NCI-H187 (cell line): ENCODE measurements at places on chromosomes 7 and 10.

- peak; percentile 22 for DNase-seq
Measured at GRCh38 chr10:121886997-121887622, 40.7 kb downstream of the ATE1 start.

- no peak for DNase-seq
Measured at GRCh38 chr10:3785851-3786271, 852 bp upstream of the KLF6 start.

GRCh38 chr7:129530795-129531391 is 28.6 kb downstream of the SMKR1 start:
- DNase-seq, result no peak

DNA sequence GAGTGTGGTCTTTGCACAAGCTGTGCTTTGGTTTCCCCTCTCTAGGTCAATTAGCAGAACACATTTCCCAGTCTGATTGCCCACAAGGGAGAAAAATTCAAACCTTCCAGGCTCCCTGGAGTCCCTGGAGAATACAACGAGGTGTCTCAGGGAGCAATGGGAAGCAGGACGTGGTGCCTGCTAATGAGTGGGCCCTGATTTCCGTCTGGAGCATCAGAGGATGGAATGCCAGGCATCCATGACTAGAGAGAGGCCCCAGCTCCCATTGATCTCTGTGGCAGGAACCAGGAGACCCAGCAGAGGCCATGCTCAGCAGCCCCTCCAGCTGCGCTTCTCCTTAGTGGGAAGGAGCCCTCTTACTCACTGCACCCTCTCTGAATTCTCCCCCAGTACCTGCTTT is 33.2 kb upstream of the TLX1 start:
- no peak for DNase-seq

DNA sequence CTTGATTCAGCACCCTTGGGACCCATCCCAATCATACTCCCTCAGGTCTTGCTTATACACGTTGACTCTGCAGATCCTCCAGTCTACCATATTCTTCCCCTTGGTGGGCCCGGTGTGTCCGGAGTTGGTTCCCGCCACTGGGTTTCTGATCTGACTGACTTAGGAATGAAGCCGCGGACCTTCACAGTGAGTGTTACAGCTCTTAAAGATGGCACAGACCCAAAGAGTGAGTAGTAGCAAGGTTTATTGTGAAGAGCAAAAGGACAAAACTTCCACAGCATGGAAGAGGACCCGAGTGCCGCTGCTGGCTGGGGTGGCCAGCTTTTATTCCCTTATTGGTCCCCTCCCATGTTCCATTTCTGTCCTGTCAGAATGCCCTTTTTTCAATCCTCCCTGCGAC is 5.9 kb upstream of the GDF10 start:
- DNase-seq, result no peak

- no peak for DNase-seq
Measured at GRCh38 chr10:69492091-69492745, 41.0 kb downstream of the TSPAN15 start.

GRCh38 chr10:75677541-75677940 is 246.1 kb downstream of the LRMDA start:
- no peak for DNase-seq

GRCh38 chr10:24417053-24417452 is 208.1 kb downstream of the KIAA1217 start:
- DNase-seq, result no peak

DNA sequence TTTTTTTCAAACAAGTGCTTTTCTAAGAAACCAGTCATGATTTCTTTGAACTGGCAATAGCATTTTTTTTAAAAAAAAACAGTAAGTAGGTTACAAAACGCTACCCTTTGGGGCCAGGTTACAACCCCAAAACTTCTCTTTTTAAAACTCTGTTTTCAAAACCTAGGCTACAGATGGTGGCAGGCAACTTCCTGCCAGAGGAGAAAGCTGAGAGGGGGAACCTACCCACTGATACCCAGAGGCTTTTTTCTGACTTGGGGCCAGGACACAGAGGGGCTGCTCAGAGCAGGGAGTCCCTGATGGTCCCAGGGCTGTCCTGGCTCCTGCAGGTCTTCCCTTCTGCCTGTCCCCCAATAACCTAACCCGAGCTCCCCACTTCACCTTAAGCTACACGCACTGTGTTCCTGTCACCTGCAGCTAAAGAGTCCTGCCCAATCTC is 6.9 kb downstream of the STN1 start:
- no peak for DNase-seq

- DNase-seq, result no peak
Measured at GRCh38 chr7:48473205-48473865, 302.1 kb downstream of the ABCA13 start.

GRCh38 chr7:131943646-131944045 is 387.2 kb upstream of the PODXL start:
- peak; percentile 90 for DNase-seq

DNA sequence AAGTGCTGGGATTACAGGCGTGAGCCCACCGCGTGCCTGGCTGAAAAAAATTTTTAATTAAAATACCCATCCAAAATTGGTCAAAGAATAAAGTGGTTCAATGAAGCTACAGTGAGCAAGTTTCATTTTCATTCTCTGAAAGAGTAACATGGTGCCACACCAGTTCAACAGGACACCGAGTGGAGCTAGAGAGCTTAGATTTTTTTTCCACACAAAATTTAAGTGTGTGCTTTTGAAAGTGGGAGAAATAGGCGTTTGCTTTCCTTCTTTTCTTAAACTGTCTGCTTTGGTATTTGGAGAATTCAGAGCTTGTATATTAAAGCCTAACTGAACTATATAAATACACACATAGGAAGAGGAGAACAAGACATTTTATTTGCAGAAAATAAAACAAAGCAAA is 43.4 kb downstream of the BPGM start:
- DNase-seq, result no peak

GRCh38 chr10:102648889-102649796 is 4.9 kb downstream of the TRIM8 start:
- no peak for DNase-seq
